ENCODE measurements at places on chromosomes 2 and 18.

GRCh38 chr2:154291511-154291910 is 407.0 kb upstream of the KCNJ3 start:
- DNase-seq, result no peak

DNA sequence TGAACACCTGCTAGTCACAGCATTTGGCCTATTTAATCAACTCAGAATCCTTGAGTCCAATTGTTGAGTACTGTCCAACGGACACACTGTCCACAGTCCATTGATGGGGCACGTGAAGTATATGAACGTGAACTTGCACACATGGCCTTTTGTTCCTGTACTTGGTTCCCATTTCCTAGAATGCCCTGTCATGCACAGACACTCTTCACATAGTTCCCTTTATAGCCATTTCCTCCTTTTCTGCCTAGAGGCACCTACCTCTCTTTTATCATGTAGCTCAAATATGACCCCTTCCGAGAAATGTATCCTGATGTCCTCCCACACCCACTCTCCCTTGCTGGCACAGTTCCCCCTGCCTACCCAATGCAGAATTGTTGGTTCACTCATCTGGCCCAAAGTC is 8.7 kb upstream of the CRYGA start:
- DNase-seq, result no peak

DNA sequence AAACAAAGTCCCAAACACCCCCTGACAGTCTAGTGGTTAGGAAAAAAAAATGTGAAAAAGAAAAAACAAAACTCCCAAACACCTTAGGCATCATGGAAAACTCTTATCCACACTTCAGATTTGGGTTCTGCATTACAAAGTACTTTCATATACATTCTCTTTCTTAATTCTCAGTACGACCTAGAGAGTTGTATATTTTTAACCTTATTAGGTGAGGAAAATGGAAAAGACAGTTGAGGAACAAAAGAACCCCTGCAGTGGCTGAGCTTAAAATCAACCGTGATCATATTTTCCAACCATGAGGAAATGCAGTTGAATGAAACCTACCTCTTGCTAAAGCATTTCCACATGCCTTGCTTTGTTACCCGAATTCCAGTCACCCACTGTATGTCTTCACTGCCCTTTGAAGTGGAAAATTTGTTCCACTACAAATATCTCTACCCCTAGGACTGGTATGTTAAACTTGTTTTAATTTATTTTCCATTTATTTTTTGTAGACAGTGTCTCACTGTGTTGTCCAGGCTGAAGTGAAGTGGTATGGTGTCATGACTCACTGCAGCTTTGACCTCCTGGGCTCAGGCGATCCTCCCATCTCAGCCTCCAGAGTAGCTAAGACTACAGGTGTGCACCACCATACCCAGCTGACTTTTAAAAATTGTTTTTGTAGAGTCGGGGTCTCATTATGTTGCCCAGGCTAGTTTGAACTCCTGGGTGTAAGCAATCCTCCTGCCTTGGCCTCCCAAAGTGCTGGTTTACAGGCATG is 56.9 kb upstream of the LPIN2 start:
- DNase-seq, result no peak

DNA sequence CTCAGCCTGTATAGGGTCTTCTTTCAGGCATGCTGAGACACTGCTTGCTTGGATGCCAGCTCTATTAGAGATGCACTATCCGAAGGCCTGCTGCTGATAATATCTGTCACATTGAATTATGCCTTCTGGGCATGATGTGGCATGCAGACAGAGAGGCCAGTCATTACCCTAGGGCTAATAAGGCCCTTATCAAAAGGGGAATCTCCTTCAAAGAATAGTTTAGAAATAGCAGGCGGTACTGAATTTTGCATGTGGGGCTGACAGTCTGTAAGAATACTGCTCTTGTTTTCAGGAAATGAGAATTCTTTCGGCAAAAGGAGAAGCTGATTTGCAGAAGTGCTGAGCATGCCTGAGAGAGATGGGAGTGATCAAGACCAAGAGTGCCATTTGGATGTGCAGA is 13.1 kb upstream of the LHCGR start:
- no peak for DNase-seq

- DNase-seq, result no peak
Measured at GRCh38 chr2:158934170-158934569, 34.3 kb upstream of the TANC1 start.

DNA sequence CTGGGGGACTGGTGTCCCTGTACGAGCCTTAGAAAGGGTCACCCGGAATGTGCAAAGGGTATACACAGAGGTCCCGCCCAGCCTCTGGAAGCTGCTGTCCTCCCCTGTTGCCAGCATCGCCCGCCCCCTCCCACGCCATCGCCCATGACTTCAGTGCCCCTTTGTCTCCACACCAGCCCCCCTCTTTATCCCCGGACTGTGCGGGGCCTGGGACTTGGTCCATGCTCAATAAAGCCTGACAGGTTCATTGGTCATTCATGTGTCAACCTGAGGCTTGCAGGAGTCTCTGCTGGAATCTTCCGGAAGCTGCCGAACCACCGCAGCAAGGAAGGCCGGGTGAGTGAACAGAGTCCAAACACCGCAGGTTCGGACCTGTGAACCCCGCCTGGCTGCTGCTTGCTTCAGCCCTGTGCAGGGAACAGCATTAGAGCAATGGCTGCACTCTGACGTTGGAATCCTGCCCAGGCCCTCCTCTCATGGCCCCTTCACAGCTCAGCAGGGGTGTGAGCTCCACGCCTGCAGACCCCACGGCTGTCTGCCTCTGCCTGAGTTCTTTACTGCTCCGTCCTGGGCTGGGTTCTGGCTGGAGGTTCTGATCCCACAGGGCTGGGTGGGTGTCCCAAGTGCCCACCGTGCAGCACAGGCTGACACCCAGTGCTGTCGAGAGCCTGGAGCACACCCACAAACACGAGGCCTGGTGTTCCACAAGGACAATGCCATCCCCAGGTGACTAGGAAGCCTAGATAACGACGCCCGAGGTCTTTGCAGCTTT is 96.5 kb downstream of the SEPTIN10 start:
- DNase-seq, result no peak

DNA sequence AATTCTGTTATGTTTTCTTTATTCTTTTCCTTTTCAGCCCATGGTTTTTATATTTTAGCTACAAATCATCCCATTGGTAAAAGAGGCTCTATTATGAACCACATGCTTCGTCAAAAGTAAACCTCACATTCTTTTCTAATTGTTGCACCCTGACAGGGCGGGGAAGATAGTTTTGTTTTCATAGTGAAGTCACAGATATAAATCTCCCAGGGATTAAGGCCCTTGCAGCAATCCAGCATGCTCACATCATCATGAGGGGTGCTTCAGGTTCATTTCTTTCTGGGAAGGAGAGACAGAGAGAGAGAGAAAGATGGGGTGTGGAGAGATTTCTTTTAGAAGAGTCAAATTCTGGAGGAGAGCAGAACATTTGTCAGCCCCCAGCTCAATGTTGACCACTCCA is 124.5 kb upstream of the CDC42EP3 start:
- no peak for DNase-seq

GRCh38 chr18:47075098-47075883 is 39.9 kb upstream of the ELOA2 start:
- DNase-seq, result no peak

DNA sequence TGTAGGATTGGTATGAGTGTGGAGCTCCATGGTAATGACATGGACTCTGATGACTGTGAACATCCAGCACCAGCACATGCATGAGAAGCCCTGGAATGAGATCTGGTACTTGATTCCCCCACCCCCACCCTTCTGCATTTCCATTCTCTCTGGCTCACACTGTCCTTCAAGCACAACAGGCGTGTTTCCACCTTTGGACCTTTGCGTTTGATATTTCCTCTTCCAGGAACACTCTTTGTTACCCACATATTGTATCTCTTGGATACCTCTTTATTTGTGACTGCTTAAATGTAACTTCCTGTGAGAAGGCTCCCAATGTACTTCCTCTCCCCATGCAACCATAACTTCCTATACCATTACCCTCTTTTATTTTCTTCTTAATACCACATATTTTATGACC is 263.8 kb downstream of the HNMT start:
- DNase-seq, result no peak

GRCh38 chr2:219024059-219024458 is 17.3 kb downstream of the CFAP65 start:
- no peak for DNase-seq

DNA sequence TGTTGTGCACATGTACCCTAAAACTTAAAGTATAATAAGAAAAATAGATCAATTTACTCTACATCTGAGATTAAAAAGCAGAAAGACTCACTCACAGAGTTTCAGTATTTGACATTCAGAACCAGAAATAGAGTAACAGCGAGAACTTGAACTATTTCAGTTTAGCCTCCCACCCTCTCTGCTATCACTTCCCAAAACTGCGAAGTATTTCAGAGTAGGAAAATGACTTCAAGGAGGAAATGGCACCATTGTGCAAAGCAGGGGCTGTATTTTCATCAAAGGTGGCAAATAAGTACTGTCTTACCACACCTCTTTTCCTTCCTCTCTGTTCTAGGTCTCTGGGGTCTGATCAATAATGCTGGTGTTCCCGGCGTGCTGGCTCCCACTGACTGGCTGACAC is 13.6 kb downstream of the DHRS9 start:
- no peak for DNase-seq
